Colonic mucosa (tissue), 4 donors: ENCODE measurements at places on chromosomes 6 and 20.

DNA sequence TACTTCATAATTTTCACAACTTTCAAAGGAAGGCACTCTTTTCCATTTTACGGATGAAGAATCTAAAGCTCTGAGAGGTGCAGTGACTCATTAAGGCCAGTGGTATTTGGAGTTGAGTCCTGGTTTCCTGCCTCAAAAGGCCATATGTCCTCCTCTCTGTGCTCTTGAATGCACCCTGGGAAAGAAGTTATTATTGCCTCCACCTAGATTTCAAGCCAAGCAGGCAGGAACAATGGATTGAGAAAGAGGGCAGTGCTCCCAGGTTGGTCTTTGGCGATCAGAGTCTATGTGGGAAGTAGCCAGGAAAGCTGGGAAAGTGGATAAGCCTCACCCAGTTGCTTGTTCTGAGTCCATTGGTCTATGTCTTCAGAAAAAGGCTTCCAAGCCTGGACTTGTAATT lies 165.0 kb downstream of the MAFB start:
- no peak for DNase-seq

DNA sequence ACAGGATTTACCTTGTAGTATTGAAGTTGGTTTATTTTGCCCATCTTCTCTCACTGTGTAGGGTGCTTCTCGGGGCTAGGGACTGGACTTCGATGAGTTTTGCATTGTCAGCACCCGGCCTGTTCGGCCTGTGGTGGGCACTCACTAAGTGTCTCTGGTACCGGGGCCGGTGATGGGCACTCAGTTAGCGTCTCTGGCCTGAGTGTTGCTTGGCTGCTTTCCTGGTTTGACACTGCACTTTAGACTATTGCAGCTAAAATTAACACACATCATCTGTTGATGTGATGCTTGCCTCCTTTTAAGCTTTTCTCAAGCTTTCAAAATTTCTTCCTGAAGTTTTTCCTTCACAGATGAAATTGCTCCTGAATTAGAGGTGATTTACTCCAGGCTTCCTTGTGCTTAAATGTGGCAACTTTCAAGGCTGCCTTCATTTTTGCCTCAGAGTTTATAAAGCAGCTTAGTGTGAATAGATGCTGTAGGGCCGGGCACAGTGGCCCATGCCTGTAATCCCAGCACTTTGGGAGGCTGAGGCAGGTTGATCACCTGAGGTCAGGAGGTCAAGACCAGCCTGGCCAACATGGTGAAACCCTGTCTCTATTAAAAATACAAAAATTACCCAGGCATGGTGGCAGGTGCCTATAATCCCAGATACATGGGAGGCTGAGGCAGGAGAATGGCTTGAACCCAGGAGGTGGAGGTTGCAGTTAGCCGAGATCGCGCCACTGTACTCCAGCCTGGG lies 41.7 kb upstream of the TULP4 start:
- no peak for DNase-seq

DNA sequence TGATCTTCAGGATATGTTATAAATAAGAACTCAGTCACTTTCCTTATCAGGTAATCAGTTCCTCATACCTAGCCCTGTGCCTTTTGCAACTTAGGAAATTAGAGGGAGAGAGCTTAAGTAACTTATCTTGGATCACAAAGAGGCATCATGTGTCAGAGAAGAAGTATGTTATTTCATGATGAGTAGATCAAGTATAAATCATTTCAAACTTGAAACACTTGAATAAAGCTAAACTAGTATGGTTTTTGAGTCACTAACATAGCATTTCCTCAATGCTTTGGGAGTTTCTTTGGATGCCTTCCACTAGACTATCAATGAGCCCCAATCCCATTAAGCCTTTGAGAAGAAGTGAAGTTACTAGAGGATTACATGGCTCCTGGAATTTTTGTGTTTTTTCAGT lies 102.6 kb upstream of the TNFAIP3 start:
- DNase-seq = no peak

GRCh38 chr20:51959066-51959542 lies 156.8 kb upstream of the SALL4 start:
- no peak for DNase-seq

DNA sequence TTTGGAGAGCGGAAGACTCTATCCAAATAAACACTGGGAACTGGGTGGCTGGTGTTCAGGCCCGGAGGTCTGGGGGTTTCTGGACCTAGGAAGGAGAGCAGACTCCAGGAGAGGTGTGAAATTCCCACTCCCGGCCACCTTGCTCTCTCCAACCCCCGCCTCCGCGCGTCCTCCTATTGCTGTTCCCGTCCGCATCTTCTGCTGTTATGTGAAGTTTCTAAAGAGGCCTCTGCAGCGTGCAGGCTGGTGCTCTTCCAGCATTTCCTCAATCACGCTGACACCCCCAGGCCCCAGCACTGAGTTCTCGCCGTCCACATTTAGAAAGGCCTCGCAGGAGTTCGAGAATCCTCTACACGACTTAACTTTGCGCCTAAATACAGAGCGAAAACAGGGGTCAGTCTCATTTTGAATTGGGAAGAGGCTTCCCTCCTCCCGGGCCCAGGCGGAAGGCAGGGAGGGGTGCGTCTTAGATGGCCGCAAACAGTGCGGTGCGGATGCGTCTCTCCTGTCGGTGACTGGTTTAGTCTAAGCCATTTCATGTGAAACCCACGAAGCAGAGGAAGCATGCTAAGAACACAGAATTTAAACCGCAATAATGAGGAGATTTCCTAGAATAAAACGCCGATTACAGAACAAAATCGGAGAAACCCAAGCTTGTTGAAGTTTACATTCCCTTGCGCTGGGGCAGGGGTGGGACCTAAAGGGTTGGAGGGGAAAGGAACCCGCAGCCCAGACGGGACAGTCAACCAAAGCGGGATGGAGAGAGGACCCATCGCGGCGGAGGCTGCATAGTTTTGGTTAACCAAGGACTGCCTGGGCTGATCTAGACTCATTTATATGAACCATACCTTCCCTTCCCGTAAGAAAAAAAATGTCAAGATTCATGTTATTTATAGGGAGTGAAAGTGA lies 4.0 kb upstream of the FOXF2 start:
- no peak for DNase-seq
